Stimulated activated CD4-positive, alpha-beta T cell treated with anti-CD3 and anti-CD28 coated beads, TNF-alpha, amount 100 ng/mL, for 4 hours (primary cell): ENCODE measurements at places on chromosomes 1 and 21.
A peak's percentile ranks its signal among the peaks of the same experiment; 100 is the strongest.

GRCh38 chr1:6317098-6317760, 56.3 kb upstream of the GPR153 start:
- DNase-seq, result no peak

GRCh38 chr1:227768125-227768439, 32.8 kb downstream of the SNAP47 start:
- no peak for DNase-seq

DNA sequence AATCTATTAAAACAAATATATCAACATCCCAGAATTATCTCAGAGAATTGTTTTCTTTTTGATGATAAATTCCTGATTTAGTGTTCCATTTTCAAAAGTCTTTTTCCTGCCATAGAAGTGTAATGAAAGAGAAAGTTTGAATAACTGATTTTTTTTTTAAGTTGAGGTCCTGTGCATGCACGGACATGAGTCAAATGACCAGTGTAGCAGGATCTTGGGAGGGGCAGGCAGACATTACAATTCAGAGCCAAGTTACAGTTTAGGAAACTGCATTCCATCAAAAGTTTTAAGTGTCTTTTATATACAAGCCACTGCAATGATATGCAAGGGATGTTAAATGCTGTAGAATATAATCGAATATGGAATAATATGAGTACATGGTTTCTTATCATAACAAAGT, 227.5 kb downstream of the HMCN1 start:
- no peak for DNase-seq

DNA sequence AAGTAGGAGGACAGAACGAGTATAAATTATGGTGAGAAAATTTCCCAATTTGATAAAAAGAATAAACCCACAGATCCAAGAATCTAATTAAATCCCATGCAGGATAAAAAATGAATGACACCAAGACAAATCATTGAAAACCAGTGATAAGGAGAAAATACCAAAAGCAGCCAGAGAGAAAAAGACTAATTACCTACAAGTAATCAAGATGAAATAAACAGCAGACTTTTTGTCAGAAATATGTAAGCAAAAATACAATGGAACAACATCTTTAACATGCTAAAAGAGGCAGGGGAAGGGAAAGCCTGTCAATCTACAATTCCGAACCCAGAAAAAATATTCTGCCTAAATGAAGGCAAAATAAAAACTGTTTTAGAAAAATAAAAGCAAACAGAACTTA, 20.7 kb upstream of the CCN1 start:
- DNase-seq, result no peak

DNA sequence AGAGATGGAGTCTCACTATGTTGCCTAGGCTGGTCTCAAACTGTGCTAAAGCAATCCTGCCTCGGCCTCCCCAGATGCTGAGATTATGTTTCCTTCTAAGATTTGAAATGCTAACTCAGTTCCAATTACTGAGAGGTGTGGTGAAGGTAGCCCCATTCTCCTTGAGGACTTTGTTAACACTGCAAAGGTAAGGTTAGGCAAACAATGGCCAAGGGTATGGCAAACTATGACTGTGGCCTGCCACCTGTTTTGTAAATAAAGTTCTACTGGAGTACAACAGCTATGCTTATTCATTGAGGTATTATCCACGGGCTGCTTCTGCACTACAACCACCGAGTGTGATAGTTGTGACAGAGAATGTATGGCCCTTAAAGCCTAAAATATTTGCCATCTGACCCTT, 9.6 kb upstream of the RIT1 start:
- no peak for DNase-seq

GRCh38 chr1:111223126-111223685, 4.3 kb upstream of the CHI3L2 start:
- no peak for DNase-seq

DNA sequence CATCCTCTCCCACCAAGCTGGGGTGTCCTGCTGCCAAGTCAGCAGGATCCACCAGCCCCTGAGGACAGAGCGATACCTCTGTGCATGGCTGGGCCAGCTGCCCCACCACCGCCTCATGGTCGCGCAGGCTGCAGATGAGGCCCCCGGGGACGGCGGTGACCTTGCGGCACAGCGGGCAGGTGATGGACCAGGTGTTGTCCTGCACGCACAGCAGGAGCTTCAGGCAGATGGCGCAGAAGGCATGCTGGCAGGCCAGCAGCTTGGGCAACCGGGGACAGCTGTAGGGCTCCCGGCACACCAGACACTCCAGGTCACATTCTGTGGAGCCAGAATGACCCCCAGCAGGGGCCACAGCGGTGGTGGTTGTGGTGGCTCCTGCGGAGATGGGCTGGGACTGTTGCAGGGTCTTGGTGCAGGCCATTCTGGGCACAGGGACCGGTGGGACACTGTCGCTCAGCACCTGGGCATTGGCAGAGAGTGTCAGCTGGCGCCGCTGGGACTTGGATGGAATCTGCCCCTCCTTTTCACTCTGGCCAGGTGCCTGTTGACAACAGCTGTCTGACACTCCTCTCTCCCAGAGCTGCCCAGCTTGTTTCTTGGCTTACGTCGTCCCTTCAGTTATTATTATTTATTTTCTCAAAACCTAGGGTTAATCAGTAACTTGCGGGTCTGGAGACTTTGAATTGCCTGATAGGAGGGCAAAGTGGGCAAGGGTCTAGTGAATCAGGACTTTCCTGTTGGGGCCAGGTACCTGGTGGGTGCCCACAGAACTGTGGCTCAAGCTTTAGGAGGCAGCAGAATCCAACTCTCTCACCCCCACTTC, at the start of gene RNF186:
RNF186 (minus strand) TSS at position 603 of the 823 bp plus-strand sequence; CDS start at position 421, 182 bp downstream.
- DNase-seq, result no peak

- no peak for DNase-seq
These were observed 200.1 kb downstream of the AMY1C start for GRCh38 chr1:103949779-103950178.

DNA sequence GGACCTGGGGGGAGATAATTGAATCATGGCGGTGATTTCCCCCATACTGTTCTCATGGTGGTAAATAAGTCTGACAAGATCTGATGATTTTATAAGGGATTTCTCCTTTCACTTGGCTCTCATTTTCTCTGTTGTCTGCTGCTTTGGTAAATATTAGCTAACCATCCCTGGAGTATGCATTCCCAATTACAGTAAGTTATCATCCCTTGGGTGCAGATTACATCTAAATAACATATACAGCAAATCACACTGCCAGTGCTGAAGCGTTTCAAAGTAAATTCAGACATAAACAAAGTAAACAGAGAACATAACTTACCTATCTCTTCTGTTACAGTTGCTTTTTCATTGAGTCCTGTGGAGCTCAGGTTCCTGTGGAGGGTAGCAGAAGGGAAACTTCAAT, 38.6 kb upstream of the IGSF3 start:
- no peak for DNase-seq

DNA sequence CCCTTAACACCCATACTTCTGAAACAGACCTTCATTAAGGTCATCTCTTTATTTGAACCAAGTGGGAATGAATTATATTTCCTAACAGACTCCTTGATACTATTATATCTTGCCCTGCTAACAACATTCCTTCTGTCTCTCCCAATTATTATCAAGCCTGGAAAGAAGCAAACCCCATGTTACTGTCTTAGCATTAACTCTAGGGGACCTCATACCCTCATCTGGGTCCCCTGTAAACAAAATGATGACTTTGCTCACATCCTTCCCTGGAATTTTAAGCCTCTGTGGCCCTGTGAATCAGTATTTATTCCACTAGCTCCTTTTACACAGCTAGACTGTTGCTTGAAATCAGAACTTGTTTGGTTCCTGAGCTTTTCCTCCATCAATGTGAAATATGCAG, 38.3 kb upstream of the BCL10 start:
- no peak for DNase-seq

DNA sequence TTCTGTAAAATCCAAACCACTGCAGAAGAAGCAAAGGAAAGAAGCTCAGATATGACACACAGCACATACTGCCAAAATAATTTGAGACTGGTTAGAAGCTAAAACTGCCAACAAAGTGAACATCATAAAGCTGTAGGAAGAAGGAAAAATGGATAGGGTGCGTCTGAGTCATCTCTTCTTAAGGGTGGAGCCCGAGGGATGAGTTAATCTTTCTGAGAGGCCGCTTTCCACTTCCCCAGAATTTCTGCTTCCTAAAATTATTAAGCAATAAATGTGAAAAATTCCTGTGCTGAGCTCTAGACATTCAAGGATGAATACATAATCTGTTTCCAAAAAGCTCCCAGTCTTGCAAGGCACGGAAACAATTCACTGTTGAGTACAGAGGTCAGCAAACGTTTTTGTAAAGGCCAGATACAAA, 20.1 kb downstream of the PPT1 start:
- DNase-seq, result no peak

GRCh38 chr21:25790122-25790877, 55.5 kb downstream of the GABPA start:
- DNase-seq, result no peak

DNA sequence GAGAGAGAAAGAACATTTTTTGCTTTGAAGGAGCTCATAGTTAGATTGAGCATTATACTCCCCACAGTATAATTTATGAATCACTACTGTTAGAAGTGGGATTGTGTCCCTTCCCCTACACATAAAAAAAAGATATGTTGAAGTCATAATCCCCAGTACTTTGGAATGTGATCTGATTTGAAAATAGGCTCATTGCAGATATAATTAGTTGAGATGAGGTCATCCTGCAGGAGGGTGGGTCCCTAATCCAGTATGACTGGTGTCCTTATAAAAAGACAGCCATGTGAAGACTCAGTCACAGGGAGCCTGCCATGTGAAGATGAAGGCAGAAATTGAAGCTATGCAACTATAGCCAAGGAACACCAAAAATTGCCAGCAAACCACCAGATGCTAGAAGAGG, 76.4 kb downstream of the TGFB2 start:
- no peak for DNase-seq

DNA sequence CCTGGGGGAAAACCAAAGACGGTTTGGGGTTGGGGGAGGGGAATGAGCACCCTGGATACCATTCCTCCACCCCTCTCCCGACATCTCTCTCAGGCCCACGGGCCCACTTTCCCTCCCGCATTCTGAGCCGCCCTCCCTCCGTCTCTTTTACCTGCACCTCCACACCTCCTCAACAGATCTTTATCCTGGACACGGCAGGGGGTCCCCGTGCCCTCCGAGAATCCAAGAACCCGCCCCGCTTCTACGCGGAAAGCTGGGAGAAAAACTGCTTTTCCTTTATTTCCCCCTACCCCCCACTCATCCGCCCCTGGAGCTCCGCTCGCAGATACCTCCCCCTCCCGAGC, 108.8 kb downstream of the NAV1 start:
- DNase-seq, result no peak

GRCh38 chr1:54347955-54348699, 58.1 kb downstream of the SSBP3 start:
- no peak for DNase-seq

GRCh38 chr1:167077868-167078210, 12.3 kb downstream of the GPA33 start:
- no peak for DNase-seq

GRCh38 chr21:44512496-44513388, 27.3 kb downstream of the KRTAP10-1 start:
- DNase-seq, result no peak

DNA sequence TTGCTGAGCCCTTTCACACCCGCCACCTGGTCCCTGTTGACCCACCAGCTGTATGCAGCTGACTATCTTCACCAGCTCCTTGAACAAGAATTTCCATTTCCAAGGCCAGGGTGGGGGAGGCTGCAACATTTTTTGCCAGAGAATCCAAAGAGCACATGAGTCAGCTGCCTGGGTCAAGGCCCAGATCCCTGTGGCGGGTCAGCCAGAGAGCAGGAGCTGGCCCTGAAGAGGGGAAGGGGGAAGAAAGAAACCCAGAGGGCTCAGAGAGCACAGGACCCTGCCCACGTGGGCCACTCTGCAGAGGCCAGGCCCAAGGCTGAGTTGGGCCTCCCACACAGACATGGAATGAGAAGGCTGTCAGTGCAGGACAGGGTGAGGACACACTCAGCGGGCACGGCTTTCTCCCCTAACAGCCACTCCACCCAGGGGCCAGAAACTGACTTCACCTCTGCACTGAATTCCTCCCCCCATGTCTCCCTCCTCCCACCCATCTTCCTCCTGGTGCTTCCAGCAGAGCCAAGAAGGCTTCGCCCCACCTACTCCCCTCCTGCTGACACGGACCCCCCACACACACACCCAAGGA, 28.9 kb downstream of the S100A6 start:
- DNase-seq, result no peak

- no peak for DNase-seq
These were observed 131.9 kb upstream of the B3GALT2 start for GRCh38 chr1:193318347-193318746.

GRCh38 chr1:231563247-231563646, 34.8 kb downstream of the TSNAX start:
- DNase-seq, result no peak

- DNase-seq, result no peak
These were observed 72.2 kb upstream of the SELENON start for GRCh38 chr1:25727635-25728286.

- DNase-seq, result no peak
These were observed 161.8 kb downstream of the AMY1C start for GRCh38 chr1:103911450-103911849.

- no peak for DNase-seq
These were observed 13.2 kb downstream of the SETD4 start for GRCh38 chr21:36047139-36047538.

- DNase-seq, result peak; percentile 8
These were observed 1.1 kb downstream of the EEIG2 start for GRCh38 chr1:108560874-108561459.

DNA sequence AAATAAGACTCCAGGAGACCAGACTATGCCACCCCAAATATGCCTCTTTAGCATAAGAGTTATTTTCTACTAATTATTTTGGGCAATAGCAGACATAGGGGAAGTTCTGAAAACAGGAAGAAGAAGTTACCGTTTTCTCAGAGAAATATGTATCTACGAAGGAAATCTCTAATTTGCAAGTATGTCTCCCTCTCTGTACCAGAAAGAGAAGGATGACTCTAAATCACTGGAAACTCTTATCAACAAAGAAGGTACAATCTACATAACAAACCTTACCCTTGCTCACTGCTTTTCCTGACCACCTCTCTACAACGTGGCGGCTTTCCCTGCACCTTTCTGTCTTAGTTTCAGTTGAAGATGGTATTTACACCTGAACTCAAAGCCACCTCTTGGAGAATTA, 49.0 kb downstream of the OMA1 start:
- no peak for DNase-seq

GRCh38 chr1:157944663-157945280, 48.7 kb upstream of the KIRREL1 start:
- no peak for DNase-seq

DNA sequence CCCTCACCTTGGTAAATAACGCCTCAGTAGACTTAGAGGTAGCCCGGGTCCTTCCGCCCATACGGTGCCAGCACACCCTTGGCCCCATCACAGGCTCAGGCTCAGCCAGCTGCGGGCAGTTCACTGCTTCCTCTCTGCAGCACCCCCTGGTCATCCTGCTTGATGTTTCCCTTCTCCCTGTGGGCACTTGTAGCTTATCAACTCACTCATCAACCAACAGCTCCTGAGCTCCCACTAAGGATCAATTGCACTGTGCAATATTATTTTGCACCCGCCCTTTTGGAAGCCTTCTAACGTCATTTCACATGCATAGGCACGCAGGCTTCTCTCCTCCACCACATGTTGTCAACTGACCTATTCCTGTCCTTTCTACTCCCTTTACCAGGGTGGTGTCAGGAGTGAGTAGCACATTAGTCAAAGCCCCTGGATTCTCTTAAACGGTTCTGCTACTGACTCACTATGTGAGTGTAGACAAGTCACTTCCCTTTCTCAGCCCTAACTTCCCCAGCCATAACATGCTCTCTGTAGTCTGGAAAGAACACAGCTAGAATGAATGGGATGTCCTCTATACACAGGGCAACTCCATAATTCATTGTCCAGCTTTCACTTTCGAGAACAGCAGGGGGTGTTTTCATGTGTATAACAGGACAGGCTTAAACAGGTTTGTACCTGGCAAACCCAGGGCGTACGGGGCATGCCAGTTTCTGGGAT, 47.1 kb upstream of the IRF2BP2 start:
- no peak for DNase-seq
